ENCODE measurements at places on chromosomes 4 and X.
A peak's percentile ranks its signal among the peaks of the same experiment; 100 is the strongest.

GRCh38 chr4:150218447-150218846 is 140.2 kb downstream of the DCLK2 start:
- no peak for DNase-seq

- no peak for DNase-seq
Measured at GRCh38 chr4:16450724-16451123, 224.5 kb upstream of the TAPT1 start.

DNA sequence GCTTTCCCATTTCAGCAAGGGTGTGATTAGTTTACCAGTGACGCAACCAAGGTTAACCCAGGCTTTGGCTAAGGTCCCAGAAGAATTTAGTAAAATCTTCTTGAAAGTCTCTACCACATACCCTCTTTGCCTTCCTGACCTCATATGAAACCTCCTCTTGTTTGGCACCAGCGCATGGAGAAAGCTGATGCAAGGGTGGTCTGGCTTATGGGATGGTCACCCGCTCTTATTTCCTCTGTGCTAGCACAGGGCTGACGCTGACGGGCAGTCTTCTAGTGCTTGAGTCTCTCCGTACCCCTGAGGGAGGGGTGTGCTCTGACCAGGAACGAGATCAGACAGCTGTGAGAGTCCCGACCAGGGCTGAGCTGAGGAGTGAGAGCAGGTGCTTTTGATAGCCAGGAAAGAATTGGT is 137.6 kb downstream of the TENM3 start:
- no peak for DNase-seq

DNA sequence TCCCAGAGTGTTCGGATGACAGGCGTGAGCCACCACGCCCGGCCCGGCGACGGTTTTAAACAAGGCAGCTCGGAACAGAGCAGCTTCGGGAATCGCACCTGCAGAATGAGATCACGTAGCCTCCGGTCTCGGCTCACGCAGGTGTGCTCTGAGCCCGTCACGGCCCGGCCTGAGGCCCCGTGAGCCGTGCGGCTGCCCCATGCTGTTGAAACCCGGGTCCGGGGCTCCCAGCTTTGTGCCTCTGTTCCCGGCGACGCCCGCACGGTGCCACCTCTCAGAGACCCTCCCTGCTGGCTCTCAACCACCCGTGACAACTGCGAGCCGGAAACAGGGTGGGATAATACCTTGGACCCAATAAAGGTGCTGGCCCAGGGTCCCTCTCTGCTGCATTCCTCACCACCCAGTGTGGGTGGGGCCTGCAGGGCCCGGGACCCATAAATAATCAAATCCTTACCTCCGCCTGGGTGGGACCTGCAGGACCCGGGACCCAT is 13.4 kb upstream of the PLCXD1 start:
- DNase-seq, result no peak

DNA sequence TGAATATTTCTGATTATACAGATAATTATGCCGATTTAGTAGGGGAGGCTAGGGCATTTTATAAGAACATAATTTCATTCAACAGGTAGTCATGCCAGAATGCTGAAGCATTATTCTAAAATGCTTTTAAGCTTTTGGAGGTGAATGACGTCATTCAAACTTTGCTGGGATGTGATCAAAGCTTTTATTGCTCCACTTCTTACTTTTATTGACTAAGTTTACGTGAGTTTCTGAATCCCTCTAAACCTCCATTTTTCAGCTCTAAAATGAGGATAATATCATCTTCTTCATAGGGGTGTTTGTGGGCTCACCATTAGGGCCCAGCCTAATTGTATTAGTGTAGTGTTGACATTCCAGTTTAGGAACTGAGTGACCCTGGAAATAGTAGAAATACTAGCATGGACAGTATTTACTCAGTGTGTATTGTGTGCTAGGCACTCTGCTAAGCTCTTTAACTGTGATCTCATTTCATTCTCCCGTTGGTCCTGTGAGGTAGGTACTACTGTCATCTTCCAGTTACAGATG is 3.0 kb downstream of the WWC2 start:
- DNase-seq, result no peak

- DNase-seq, result no peak
Measured at GRCh38 chrX:71565474-71566041, 12.7 kb upstream of the GCNA start.

DNA sequence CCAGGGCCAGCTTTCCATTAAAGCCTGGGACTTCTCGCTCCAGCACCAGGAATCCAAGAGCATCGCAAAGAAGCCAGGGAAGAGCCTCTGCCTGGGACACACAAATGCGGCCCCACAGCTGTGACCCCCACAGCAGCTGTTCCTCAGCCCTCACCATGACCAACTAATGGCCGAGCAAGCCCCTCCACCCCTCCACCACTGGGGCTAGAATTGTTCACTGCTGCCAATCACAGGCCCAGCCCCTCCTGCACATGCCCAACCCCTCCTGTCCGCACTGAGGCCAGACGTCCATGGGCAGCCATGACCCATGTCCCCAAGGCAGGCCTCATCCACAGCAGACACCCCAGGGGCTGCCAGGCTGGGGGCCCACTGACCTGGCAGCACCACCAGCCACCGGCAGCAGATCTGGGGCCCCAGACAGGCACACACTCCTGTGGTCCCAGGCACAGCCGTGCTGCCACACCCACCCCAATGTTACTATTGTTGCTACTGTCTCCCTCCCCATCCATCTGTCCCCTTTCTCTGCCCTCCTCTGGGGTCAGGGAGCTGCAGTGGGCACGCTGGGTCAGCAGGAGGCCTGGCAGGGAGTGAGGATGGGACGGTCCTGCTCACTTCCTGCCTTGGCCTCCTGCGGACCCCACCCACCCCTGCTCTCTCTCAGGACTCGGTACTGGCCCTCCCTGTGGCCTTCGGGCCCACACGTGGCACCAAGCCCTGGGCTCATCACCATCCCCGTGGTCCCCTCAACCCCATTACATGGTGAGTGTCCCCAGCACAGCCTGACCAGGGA is 56.0 kb downstream of the ZFYVE28 start:
- DNase-seq, result no peak

DNA sequence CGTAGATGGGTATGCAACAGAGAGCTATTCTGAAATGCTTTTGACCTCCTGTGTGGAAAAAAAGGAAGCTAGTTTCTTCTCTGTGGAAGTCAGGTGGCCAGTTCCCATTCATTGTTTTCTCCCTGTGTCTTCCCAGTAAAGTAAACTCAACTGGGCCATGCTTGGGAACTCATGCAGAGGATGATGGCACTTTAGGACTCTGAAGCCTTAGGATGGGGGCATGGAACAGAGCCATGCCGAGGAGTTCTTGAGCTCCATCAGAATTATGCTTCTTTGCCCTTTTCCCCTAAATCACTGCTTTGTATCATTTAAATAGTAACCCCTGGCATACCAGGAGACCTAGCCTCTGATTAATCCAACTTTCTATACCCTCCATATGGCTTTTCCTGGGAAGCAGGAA is 3.2 kb downstream of the TMEM164 start:
- no peak for DNase-seq

- DNase-seq, result no peak
Measured at GRCh38 chrX:66021765-66022631, 17.9 kb downstream of the VSIG4 start.

DNA sequence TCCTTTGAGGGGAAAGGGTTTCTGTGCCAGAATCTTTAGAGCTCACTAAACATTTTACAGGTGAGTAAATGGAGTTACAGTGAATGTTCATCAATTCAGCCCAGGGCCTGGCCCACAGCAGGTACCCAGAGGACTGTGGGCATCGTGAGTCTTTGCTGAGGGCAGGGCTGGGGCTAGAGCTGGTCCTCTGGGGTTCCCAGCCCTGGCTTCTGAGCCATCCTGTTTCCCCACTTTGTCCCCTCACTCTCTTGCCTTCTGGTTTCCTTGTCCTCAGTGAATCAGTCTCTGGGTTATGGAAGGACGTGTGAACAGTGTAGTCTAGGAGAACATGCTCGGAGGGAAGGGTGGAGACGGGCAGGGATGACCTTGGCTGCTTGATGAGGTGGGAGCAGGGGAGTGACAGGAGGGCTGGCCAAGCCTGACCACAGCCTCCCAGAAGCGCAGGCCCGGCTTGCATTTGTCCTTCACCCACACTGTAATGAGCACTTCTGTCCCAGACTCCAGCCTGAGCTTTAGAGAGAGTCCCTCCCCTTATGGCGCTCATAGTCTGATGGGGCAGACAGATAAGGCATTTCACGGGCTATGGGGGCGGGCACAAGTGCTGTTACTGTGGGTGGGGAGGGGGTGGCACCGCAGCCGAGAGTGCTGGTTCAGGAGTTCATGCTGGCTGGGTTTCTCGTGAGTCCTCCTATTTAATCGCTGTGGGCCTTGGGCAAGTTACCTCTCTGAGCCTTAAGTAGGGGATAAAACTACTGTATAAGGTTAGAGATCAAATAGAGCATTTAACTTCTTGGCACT is 17.3 kb downstream of the TBC1D14 start:
- peak; percentile 34 for DNase-seq

- no peak for DNase-seq
Measured at GRCh38 chr4:180098586-180098985, 2144.6 kb upstream of the TENM3 start.

DNA sequence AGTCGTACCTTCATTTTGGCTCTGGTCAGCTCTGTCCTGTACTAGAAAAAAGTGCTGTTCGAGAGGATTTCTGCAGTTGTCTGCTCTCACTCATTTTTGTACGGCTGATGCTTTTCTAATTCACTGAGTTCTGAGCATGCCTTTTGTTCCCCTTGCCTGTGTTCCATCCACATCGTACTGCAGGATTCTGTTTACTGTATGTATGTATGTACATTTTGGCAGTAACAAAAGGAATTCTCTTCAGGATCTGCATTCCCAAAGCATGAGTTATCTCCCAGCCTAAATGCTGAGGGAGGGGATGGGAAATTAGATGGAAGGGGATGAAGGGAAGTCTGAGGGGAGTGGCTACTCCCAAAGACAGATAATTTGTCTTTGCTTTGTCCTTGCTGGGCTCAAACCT is 87.6 kb downstream of the GBA3 start:
- no peak for DNase-seq

DNA sequence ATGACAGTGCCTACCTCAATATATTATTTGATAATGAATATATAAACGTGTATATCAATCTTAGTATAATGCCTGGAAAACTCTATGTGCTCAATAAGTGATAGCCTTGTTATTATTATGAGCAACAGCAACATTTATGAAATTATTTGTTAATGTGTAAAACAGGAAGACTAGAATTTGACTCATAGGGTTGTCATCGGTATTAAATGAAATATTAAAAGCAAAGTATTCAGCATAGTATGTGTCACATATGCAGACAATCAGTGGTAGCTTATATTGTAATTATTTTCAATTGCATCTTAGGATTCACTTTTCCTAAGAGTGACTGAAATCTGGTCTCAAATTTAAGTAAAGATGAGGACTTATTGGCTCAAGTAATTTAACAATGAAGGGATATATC is 24.6 kb downstream of the SPANXD start:
- DNase-seq, result no peak

- no peak for DNase-seq
Measured at GRCh38 chr4:183533698-183534097, 28.8 kb downstream of the ING2 start.

All from stimulated activated CD4-positive, alpha-beta T cell treated with anti-CD3 and anti-CD28 coated beads, Interleukin-12 subunit alpha, Interleukin-12 subunit beta, amount 100 ng/mL, for 48 hours (primary cell).